ENCODE measurements at places on chromosomes 16 and 17. TPM values are rescaled to one million over a fixed set of nuclear protein-coding genes. Genes with fewer than 3 reads are reported as not detected.

DNA sequence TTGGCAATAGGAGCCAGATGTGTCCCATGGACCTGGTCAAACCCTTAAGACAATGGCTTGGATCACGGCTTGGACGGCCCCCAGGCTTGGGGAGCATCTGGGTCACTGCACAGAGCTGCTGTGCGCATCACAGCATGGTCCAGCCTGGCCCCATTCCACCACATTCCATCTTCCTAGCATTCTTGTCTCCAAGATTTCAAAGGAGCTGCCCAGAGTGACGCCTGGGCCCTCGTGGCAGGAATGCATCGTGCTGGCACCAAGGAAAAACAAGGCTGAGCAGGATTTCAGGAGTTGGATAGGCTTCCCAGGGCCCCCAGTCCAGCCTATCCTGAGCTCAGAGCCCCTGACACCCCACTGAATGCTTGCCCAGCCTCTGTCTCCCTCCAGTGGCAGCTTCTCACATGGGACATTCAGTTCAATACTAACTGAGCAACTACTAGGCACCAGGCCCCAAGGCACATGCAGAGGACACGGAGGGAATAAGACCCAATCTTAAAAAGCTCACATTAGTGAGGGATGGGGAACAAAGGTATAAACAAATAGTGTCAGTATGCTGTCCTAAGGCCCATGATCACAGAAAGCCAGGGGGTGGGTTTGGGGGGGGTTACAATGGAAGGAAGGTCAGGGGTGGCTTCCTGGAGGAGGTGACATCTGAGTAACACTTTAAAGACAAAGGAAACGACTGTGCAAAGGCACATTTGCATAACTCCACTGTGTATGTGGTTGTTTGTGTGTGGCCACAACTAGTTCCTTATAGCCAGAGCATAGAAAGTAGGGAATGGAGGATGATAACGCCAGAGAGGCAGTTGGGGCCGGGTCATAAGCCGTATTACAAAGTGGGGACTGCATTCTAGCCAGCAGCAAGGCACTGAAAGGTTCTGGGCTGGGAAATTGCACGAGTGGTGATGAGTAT lies 34.1 kb downstream of the TK2 start:
- peaks cover 43% of the 10 kb centered on the region for H3K4me1 ChIP-seq
- DNase-seq: no peak
- H3K27me3 ChIP-seq: no peaks in the 10 kb centered on the region
- peak overlapping the region; percentile 98 for H3K27ac ChIP-seq

DNA sequence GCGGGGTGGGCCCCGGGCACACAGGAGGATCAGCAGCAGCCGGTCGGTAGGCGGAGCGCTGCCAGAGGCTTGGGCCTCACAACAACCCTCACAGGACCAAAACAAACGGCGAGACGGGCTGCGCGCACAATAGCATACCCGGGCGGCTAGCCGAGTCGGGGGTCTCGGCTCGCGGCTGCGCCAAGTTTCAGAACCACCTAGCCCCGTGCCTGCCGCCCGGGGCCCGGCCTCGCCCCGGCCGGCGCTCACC lies 732 bp downstream of the ULK2 start:
- H3K27me3 ChIP-seq: no peaks in the 10 kb centered on the region
- H3K4me1 ChIP-seq: peaks cover 12% of the 10 kb centered on the region
- peak overlapping the region; percentile 61 for H3K27ac ChIP-seq

DNA sequence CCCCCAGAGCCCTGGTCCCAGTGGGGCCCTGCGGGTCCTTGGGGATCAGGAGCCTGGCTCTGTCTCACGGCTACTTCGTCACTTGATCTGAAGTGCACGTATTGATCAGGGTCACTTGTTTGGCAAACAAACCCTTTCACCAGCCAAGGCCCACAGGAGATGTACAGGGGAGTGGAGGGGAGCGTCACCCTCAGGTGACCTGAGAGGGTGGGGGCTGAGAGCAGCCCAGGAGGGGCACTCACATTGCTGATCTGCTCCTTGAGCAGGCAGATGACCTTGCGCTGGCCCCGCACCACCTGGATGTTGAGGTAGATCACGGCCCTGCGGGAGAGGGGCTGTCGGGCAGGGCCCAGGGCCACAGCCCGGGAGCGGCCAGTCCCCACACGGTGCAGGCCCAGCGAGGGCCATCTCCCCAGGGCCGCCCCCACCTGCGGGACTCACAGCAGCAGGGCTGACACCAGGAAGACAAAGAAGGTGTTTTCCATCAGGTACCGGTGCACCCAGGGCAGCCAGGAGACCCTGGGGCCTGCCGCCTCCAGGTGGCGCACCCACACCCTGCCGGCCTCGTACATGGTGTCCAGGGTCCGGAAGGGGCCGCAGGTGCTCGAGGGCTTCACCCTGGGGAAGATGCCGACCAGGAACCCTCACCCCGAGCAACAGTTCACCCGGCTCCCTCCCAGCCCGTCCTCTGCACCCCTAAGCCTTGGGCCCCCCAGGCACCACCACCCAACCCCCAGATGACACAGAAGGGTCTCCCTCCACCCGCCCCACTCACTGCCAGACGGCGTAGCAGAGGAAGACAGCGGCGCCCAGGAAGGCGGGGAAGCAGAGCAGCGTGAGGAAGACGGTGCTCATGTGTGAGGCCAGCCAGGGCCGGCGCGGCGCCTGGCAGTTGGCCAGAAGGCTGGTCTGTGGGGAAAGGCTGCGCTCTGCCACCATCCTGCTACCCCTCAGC lies 11.3 kb downstream of the TMC6 start:
- H3K4me1 ChIP-seq: peaks cover 4% of the 10 kb centered on the region
- no peak overlapping the region for H3K4me3 ChIP-seq
- H3K27me3 ChIP-seq: no peaks in the 10 kb centered on the region
- H3K27ac ChIP-seq: no peak overlapping the region
- peaks cover 1% of the 10 kb centered on the region for H3K36me3 ChIP-seq
- DNase-seq: peak; percentile 57

Gene CETP
- total RNA-seq: not detected

- H3K4me3 ChIP-seq: no peak overlapping the region
- DNase-seq: no peak
- H3K4me1 ChIP-seq: no peaks in the 10 kb centered on the region
- H3K27me3 ChIP-seq: no peaks in the 10 kb centered on the region
Observed at GRCh38 chr16:17743578-17743977, 272.8 kb upstream of the XYLT1 start.

GRCh38 chr17:16255481-16255921 lies 38.5 kb downstream of the PIGL start:
- no peaks in the 10 kb centered on the region for H3K27me3 ChIP-seq
- H3K36me3 ChIP-seq: no peaks in the 10 kb centered on the region
- no peak overlapping the region for H3K27ac ChIP-seq
- H3K4me3 ChIP-seq: no peak overlapping the region
- H3K4me1 ChIP-seq: no peaks in the 10 kb centered on the region

DNA sequence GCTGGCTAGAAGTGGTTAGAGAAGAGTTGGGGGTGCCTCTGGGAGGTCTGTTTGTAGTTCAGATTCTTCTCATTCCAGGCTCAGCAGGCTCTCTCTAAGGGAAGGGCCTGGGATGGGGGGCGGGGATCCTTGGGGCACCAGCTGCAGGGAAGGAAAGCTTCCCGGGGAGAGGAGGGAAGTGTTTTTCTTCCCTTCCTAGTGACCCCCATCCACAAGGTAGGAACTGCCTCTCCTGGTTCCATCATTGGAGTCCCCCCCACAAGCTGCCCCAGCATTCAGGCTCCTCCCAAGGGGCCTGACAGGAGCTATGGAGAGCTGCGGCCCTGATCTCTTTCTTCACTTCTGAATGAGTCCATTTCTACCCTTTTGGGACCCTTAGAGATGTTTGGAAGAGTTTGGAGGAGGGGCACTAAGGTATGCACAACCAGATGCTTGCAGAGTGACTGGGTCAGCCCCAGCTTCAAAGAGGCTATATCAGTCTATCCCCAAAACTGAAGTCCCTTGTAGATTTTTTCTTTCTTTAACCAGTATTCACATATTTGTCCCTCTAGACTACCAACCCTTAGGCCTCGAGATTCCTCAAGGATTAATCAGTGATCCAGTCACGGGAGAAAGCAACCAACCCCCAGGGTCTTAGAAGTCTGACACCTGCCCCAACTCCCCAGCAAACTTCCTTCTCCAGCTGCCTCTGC lies 13.9 kb upstream of the FZD2 start:
- no peaks in the 10 kb centered on the region for H3K36me3 ChIP-seq
- peak; percentile 94 for DNase-seq
- peak overlapping the region; percentile 98 for H3K27ac ChIP-seq

- no peak overlapping the region for H3K4me3 ChIP-seq
- no peaks in the 10 kb centered on the region for H3K4me1 ChIP-seq
- no peaks in the 10 kb centered on the region for H3K36me3 ChIP-seq
Observed at GRCh38 chr17:78000341-78000740, 41.8 kb downstream of the TNRC6C start.

- H3K4me3 ChIP-seq: no peak overlapping the region
- H3K27ac ChIP-seq: no peak overlapping the region
- H3K4me1 ChIP-seq: peaks cover 9% of the 10 kb centered on the region
Observed at GRCh38 chr16:68490829-68491575, 42.7 kb upstream of the SMPD3 start.
